Breast epithelium (tissue), 4 donors: ENCODE measurements at places on chromosomes 7 and 10.

DNA sequence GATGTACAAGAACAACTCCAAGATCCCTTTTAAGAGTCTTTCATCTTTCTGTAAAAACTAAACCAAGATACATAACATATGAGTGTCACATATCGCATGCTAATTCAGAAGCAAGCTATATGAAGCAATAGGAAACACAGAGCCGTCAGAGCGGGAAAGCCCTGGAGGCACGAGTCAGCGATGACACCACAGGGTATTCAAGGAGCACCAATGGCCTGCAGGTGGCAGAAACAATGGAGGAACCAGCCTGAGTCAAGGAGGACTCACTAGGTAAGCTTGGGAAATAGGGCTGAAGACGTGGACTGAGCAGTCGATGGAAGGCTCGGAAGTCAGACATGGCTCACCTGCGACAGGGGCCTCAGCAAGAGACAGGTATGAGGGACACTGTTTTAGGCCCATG is 214.4 kb downstream of the FAM107B start:
- no peak for DNase-seq

DNA sequence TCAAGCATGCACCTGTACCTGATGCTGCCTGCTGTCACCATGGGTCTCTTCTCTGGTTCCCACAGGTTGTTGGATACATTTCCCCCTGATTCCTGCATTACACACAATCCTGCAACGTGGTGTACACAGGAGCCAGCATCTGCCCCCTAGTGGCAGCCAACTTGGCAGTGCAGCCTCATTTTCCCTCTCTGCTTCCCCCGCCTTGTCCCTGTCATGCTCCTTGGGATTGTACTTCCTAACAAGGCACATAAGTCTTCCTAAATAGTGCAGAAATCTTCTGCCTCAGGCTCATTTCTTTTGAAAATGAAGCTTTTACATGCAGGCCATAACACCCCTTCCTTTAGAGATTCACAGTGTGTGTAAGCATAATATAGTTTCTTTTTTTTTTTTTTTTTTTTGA is 387.5 kb downstream of the CCSER2 start:
- no peak for DNase-seq

- DNase-seq = peak; percentile 50
Observed at GRCh38 chr7:774161-775109, 47.4 kb upstream of the PRKAR1B start.

DNA sequence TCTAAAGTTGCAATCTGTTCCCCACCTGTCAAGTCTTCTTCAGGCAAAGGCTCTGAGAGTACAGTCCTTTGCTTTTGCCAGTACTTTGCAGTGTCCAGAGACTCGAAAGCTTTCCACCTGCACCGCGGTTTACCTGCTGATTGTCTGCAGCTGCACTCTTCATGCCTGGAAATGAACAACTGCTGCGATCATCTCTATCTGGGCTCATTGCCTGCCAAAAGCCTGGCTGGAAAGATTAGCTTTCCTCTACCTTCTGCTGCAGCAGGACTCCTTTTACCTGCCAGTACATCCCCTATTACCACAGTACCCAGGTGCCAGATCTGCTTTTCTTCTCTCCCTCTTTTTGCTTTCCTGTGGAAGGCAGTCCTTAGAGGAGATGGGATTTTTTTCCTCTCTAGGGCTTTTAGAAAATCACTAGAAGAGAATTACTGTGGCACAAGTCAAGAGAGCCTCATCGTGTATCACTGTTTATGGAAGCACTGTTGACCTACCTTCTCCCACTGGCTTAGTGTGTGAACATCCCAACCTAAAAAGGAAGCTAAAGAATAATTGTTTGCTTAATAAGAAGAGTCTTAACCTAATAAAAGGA is 2.2 kb downstream of the STRIP2 start:
- DNase-seq = no peak

DNA sequence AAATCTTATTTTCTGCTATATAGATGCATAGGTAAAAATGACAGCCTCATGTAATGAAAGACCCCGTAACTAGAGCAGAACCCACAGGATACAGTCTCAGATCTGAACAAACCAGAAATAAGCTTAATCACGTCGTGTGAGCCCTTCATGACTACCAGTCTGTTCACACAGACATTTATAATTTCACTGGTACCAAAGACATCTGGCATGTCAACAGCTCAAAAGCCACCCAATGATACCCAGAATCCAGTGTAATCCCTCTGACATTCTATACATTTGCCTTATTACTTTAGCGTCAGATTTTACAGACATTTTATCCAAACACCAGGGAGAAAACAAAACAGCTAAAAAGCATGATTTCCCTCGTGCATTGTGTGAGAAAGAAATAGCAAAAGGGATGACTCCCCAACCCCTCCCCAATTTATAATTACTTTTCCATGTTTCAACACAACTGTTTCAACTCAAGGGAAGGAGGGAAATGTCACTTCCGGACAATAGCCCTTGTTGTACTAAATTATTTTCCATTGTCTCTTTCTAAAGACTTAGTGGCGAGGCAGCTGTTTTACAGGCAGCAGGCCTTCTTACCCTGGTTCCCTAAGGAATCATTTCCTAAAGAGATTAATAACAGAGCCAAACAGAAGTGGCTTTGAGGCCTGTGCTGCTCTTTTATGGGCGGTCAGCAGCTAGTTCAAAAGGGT is 33.2 kb downstream of the DOCK4 start:
- DNase-seq = no peak

- no peak for DNase-seq
Observed at GRCh38 chr10:23190872-23191763, 994 bp upstream of the PTF1A start.

DNA sequence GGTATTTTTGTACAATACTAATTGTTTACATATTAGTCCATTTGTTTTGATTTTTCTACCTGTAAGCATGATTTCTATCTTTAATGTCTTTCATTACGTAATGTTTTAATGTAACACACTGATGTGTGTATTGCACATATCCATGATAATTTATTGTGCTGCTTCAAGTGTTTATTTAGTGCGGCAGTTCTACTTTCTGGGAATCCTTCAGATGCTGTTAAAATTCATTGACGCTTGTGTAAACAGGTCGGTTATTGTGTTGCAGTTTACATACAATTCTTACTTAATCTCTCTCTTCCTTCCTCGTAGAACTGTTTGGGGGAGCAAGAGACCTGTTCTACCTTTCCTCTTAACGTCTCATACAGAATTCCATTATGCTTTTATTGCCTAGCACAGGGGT is 6.9 kb downstream of the TMEM60 start:
- DNase-seq = no peak

DNA sequence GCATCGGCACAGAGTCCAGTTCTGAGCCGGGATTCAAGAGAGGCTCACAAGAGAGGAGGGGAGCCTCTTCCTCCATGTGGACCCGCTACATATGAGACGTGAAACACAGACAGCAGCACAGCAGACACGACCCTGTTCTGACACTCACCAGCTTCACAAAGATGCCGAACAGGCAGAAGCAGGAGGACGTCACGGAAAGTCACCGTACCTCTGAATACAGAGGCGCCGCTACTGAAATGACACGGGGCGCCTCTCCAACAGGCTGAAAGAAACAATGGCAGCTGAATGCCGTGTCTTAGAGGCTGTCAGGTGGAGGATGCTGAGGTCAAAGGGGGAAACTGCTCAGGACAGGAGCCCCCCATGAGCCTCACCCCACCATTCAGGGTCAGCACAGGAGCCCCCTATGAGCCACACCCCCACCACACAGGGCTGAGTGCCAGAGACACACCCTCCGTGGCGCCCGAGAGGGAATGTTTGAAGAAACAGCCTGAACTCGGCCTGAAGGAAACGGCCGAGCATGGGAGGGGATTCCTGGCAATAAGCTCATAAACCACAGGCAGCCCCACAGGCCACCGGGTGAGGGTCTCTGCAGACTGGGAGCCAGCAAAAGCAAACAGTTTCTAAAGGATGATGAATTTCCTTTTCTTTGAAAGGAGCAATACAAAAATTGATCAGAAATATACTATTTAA is 510.3 kb downstream of the PTPRN2 start:
- DNase-seq = no peak

DNA sequence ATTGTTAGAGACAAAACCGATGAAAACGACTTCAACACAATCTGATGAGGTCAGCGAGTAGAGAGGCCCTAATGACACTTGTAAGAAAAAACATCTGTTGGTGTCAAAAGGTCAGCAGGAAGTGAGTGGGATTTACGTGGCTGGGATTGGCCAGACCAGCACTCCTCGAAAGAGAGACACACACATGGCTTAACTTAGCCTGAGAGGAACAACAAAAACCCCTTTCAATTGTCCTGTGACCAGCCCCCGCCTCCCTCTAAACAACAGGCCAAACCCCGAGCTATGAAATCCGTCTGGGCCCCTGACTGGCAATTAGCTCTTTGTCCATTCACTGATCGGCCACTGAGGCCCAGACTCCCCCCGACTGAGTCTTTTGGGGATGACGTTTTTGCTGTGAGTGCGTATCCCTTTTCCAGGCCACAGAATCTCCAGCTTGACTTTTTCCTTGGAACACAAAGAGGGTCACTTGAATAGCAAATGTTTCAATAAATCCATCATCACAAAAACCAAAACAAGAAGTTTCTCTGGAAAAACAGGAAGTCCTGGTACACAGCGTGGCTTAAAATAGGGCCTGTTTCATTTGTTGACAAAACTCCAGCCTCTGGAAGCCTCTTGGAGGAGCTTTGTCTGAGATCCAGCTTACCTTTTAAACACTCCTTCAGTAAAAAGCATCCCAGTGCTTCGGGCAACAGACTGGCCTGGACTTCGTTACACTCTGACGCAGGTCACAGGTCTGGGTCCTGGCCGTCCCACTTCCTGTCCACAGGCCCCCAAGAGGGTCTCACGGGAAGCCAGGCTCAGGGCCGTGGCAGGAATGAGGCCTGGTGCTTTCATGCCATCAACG is 103.0 kb downstream of the CTBP2 start:
- DNase-seq = no peak

DNA sequence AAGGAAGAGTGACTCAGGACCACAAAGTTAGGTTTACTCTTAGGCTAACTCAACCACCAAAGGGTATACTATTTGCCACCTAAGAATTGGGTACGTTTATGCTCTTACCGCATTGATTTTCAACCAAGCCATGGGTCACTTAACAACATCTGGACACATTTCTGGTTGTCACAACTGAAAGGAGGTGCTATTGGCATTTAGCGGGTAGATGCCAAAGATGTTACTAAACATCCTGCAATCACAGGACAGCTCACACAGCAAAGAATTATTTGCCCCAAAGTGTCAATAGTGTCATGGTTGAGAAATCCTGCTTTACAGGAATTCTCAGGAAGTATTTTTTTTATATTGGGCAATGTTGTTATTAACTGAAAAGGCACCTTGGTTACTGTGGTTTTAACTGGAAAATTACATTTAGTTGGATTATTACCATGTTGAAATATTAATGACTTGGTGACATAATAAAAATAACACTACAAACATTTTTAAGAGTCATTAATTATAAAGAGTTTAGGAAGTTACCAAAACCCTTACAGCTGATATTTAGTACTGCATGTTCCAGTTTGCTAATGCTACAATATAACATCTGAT is 185.0 kb upstream of the TMEM196 start:
- DNase-seq = peak; percentile 25

DNA sequence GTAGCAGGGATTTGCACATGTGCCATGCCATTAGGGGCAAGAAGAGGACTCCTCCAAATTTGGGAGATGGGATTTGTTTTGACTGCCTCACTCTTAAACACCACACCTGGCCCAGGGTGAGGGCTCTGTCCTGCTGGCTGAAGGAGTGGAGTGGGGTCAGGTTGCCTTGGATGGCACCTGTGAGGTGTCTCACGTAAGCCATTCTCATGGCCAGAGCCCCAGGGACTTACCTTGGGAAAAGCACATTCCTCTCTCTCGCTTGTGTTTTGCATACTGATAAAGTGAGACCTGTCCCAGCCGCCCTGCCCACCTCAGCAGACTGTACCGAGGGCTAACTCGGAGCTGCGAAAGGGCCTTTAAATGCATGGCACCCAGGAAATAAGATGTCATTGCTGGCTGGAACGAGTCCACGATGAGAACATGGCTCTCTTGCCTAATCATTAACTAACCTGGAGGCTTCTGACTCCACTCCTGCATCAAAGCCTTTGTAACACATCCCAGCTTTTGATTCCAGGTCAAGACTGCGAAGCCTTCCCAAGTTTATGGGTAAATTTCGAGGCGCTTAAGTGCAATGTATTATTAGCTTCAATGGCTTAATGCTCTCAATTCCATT is 184.0 kb upstream of the RNF32 start:
- no peak for DNase-seq

GRCh38 chr10:9342885-9343570 is 1288.5 kb downstream of the GATA3 start:
- no peak for DNase-seq

- no peak for DNase-seq
Observed at GRCh38 chr7:134535272-134535918, 8.0 kb downstream of the AKR1B10 start.

GRCh38 chr10:124030061-124030460 is 63.3 kb downstream of the CHST15 start:
- no peak for DNase-seq

DNA sequence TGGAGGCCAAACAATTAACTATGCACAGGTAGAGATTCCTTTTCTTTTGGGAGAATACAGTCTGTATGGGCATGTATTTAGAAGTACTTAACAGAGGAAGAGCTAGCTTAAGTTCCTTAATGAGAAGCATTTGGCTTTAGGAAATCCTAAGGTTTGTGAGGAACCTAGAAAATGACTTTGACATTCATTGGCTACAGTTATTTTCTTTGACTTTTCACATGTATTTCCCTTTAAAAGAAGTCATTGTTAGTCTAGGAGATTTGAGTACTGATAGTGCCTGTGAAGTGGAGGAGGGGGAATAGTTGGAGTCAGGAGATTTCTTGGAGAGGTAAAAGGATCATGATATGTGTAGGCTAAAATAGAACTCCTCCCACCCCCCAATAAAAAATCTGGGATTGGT is 3.6 kb downstream of the HELLS start:
- DNase-seq = no peak

DNA sequence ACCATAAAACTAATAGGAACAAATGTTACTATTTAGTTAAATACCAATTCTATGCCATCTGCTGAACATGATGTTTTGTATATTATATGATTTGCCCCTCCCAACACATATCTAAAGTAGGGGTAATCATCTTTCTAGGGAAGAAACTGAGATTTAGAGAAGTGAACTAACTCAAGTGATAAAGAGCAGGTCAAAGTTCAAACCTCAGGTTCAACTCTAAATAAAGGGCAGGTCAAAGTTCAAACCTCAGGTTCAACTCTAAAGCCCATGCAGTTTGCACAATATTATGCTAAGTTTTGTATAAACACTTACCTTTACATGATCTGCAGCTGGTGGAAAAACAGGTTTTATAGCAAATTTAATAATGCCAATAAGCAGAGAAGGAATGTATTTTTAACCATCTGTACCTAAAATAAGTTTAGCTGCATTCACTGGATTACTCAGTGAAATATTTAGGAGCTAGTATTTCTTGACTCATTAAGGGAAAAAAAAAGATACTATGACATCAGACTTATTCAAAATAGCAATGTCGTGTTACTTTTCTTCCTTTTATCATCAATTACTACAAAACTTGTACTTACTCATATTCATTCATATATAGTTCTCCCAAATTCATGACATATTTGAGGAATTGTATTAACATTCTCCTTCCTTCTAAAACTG is 1194.3 kb upstream of the CELF2 start:
- DNase-seq = no peak
